ENCODE measurements at places on chromosomes 13 and 19. TPM values are rescaled to one million over a fixed set of nuclear protein-coding genes. Genes with fewer than 3 reads are reported as not detected.

The TEX101 gene
- not detected for polyA plus RNA-seq

The MVB12A gene
- 30.1 TPM for polyA plus RNA-seq

The CEBPG gene
- polyA plus RNA-seq, result 24.5 TPM

The ZSCAN5C gene
- polyA plus RNA-seq, result not detected

The MCEMP1 gene
- polyA plus RNA-seq, result not detected

The SLC27A1 gene
- 9.4 TPM for polyA plus RNA-seq

The CEACAM7 gene
- not detected for polyA plus RNA-seq

The PLIN4 gene
- polyA plus RNA-seq, result 0.07 TPM

DNA sequence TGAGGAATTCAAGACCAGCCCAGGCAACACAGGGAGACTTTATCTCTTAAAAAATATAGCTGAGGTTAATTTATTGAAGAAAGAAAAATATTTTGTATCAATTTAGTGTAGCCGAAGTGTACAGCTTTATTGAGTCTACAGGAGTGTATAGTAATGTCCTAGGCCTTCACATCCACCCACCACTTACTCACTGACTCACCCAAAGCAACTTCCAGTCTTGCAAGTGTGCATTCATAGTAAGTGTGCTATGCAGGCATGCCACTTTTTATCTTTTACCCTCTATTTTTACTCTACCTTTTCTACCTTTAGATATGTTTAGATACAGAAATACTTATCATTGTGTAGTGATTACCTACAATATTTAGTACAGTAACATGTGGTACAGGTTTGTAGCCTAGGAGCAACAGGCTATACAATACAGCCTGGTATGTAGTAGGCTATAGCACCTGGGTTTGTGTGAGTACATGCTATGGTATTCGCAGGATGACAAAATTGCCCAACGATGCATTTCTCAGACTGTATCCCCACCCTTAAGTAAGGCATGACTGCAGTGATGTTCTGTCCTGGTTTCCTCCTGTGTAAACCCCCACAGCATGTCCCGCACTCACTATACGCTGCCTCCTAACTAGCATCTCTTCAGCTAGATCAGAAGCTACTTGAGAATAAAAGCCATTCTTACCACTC, 15.3 kb upstream of the ATP12A start:
- no peak for DNase-seq

- no peak for DNase-seq
Measured at GRCh38 chr13:31903111-31903815, 128.3 kb upstream of the FRY start.

DNA sequence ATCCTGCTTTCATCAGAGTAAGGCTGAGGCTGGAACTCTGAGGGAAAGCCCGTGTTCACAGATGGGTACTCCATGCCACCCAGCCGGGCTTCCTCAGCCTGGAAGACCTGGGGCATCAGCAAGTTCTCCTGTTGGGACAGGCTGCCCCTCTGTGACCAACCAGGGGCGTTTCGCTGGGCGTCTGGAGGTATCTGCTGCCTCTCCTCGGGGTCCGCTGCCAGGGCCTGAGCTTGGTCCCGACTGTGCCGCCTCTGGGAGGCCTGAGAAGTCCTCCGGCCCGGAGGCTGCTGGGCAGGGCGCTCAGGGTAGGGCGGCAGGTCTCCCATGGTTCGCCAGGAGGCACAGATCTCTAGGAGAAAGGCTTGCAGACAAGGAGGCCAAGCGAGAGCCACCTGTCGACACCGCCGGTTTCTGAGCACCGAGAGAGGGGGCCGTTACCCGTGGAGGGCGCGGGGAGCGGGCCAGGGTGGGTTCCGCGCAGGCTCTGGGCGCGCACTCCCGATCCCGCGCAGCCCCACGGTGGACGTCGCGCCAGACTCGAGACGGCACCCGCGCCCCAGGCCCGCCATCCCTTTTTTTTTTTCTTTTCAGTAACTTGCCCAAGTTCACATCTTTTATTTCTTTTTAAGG, at the start of gene RSPH6A:
TSS of gene RSPH6A (minus strand) at position 458 of the 630 bp plus-strand sequence. CDS start at position 326, 132 bp downstream.
- no peak for DNase-seq

DNA sequence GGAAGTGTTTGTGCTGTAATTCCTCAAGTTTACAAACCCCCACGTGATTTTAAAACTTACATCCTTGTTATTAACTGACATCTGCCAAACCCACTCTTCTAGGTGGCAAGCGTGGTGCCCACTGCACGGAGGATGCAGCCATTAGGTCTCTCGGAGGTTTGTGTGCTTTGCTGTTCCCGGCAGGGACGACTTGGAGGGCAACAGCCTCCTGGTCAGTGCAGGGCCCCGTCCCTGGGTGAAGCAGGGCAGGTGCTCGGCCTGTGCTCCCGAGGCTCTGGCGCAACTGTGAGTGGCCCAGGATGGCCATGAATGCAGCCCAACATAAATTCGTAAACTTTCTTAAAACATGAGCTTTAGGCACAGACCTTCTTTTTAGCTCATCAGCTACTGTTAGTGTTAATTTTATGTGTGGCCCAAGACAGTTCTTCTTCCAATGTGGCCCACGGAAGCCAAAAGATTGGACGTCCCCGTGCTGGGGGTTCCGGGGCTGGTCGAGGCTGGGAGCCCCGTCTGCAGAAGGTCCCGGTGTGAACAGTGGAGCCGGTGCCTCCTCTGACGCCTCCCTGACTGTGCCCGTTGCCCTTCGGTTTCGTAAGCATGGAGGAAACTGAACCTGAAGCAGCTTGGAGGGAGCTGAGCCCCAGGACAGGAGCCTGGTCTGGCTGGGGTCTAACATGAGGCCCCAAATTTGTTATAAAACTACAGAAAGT, 11.9 kb downstream of the GAS6 start:
- DNase-seq, result no peak

- DNase-seq, result no peak
Measured at GRCh38 chr13:97318532-97318931, 96.4 kb downstream of the MBNL2 start.

GRCh38 chr19:35206379-35206778, 22.2 kb downstream of the FAM187B start:
- DNase-seq, result no peak

GRCh38 chr19:48988860-48989259, 4.2 kb downstream of the GYS1 start:
- no peak for DNase-seq

DNA sequence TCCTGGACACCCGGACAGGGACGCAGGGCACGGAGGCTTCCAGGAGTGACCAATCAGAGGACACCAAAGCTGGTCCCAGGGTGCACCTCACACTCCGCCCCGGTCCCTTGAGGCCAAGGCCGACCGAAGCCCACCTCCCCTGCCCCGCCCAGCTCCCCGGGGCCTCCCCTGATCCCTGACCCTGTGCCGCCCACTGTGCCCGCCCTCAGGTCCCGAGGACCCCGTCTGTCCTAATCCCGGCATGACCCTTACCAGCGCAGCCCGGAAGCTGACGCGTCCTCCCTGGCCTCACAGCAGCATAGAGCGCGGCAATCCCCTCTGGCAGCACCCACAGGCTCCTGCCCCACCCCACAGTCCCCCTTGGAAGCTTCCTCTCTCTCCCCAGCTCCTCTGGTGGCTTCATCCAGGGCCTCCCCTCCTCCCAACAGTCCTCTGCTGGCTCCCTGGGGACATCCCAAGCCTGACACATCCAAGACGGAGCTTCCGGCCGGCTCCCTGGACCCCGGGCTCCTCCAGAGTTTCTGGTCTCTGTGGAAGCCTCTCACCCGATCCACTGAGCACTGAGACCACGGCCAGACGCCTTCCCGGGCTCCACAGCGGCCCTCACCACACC, 7.4 kb upstream of the CDC34 start:
- DNase-seq, result no peak

- no peak for DNase-seq
Measured at GRCh38 chr13:85108356-85108755, 690.9 kb downstream of the SLITRK6 start.

- DNase-seq, result peak; percentile 94
Measured at GRCh38 chr13:95267662-95268342, 33.4 kb downstream of the ABCC4 start.

DNA sequence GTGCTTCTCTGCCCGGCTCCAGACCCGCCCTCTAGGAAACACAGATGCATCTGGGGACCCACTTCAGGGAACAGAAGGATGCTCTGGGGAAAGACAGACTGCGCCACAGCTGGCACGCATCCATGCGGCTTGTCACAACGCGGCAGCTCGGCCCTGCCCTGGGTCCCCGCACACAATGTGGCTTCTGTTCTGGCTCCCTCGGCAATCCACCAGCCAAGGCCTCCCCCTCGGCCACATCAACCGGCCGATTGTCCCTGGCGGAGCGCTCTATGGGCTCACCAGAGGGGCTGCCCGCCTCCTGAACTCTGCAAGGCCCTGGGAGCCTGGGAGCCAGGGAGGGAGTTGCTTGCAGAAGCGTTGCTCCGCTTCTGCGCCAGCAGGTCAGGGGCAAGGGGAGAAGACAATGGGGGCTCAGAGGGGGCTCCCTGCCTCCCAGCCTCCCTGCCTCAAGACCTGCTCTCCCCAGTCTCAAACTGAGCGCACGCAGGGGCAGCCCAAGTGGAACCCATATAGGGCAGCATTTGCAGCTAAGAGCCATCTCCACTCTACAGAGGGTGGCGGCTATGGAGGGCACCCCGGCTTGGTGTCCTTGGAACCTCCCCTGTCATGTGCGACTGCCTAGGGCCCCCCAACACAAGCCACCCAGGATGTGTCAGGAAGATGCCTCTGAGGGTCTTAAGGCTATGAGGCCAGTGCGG, 37.9 kb downstream of the MLLT1 start:
- no peak for DNase-seq

GRCh38 chr19:55640043-55640576, 692 bp upstream of the ZNF580 start:
- DNase-seq, result no peak

GRCh38 chr19:58385891-58386575, 1.0 kb upstream of the RPS5 start:
- DNase-seq, result no peak

GRCh38 chr13:91946498-91947070, 548.2 kb downstream of the GPC5 start:
- no peak for DNase-seq

DNA sequence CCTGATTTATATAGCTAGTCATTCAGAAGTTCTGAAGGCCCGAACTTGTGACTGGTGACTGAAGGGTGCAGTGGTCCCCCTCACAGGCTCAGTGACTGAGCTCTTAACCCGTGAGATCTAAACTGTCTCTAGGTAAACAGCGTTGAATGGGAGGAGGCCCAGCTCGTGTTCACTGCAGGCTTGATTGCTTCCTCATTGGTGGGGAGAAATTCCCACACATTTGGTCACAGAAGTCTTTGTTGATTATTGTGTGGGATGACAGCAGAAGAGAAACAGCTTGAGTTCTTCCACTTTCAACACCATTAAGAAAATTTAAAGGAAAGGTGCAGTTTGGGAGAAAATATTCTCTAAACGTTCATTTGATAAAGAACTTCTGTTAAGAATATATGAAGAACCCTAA, 1178.0 kb downstream of the UQCRFS1 start:
- no peak for DNase-seq

- no peak for DNase-seq
Measured at GRCh38 chr13:51856027-51856736, 5.6 kb upstream of the CCDC70 start.

- DNase-seq, result no peak
Measured at GRCh38 chr19:54871696-54872095, 2.3 kb upstream of the FCAR start.

- no peak for DNase-seq
Measured at GRCh38 chr13:106284358-106284757, 251.1 kb downstream of the EFNB2 start.

- DNase-seq, result no peak
Measured at GRCh38 chr13:21871382-21871781, 200.5 kb downstream of the FGF9 start.

GRCh38 chr19:55068950-55069864, 6.3 kb upstream of the RDH13 start:
- DNase-seq, result no peak

- DNase-seq, result no peak
Measured at GRCh38 chr13:21625366-21625765, 21.4 kb upstream of the MICU2 start.

DNA sequence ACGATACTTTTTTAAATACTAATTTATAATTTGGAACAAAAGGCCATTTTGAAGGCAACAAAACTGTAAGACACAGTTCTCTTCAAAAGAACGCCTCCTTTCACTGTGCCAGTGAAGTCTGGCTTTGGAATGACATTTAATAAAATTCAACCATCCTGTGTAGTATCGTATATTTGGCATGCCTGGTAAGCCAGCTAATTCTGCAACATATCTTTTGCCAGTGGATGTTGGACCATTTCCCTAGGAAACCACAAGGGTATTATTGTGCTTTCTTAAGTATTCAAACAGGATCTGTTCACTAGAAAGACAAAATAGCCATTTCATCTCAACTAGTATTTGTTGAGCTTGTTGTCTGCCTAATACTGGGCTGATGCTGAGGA, 111.6 kb downstream of the RGCC start:
- no peak for DNase-seq

DNA sequence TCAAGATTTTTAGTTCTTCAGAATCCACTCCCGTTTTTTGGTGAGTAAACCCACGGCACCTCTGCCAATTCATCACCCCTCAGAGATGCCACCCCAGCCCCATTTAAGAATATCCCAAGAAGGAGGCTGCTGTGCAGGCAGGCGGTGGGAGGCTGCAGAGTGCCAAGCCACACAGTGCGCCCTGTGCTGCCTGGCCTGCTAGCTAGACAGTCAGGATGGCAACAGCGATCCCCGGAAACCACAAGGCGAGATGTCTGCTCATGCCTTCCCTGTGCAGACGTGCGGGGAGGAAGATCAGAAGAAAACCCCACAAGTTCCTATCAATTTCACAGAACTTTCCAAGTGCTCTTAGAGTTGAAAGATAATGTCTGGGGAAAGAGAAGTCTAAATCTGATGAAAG, 64.8 kb upstream of the GPR183 start:
- no peak for DNase-seq

DNA sequence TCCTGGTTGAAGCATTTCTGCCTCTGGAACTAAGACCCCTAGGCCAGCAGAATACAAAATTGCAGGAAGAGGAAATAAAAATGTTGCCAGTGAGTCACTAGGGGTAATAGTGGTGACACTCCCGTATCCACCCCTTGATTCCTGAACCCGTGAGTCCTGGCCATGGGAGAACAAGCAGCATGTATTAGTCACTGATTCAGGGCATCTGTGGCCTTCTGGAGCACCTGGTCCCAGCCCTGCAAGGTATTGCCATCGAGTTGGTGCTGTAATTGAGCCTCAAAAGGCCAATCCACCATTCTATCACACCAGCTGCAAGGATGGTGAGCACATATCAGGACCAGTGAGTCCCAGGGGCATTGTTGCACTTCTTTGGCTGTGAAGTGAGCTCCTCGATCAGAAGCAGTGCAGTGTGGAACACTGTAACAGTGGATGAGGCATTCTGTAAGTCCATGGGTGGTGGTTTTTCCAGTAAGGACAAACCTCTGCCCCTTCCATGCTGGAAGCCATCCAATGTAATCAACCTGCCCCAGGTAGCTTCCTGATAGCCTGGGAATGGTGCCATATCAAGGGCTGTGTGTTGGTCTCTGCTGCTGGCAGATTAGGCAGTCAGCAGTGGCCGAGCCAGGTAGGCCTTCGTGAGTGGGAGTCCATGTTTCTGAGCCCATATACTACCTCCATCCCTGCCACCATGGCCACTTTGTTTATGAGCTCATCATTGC, 39.6 kb downstream of the C1QTNF9 start:
- no peak for DNase-seq

Measured in AG04450 (cell line).